Activated B cell treated with CpG ODN at 0.5 μM for 24 hours (primary cell): ENCODE measurements at places on chromosomes 16 and 17.

- DNase-seq: peak; percentile 67
Observed at GRCh38 chr17:80260791-80261158, at the start of gene RNF213. TSS of gene RNF213 (plus strand) at chr17:80260852. CDS start at chr17:80263682, 2,830 bp downstream.

DNA sequence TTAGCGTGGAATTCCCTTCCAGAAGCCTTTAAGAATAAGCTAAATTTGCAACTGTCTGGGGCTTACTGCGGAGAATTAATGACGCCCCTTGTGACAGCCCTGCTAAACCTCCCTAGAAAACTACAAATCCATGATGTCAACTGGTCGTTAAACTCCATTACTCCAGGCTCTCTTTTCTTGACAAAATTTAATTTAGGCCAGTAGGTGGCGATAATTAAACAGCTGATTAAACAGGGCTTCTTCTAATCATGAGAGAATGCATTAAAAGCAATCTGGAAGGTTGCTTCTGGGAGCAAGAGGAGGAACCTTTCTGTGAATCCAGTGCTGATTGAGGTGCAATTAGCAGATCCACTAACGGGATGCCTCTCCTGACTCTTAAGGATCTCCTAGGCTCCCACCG lies 8.1 kb upstream of the NLRP1 start:
- no peak for DNase-seq

- no peak for DNase-seq
Observed at GRCh38 chr16:50596762-50597450, 48.7 kb downstream of the NKD1 start.

GRCh38 chr17:17091276-17091675 lies 49.0 kb downstream of the MPRIP start:
- DNase-seq: no peak

GRCh38 chr17:39365242-39365641 lies 36.2 kb downstream of the FBXL20 start:
- no peak for DNase-seq

DNA sequence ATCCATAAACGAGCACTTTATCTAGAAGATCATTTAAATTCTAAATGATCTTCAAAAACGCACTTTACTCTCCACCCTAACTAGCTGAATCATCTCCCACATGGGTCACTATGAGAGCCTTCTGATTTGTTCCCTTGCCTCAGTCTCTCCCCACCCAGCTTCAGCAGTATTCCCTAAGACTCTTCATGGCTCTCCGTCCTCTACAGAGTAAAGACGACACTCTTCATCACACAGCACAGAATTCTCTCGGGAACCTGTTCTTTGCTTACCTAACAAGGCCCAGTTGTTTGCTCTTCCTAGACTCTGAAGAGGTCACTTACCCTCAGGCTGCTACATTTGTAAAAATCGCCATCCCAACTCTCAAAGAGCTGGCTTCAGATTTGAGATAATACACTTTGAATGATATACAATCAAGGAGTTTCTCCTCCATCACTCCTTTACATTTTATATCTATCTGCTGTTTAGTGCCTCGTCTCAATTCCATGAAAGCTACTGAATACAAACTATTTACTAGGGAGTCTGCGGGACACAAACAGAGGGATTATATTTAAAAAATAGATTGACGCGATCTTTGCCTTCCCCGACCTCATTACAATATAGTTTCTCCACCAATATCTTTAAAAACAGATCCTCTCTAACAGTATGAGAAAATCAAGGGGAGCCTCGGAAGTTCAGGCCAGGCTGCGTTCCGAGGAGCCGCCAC lies 511 bp upstream of the LIG3 start:
- DNase-seq: no peak

GRCh38 chr17:63173903-63174302 lies 207.9 kb downstream of the TANC2 start:
- no peak for DNase-seq

DNA sequence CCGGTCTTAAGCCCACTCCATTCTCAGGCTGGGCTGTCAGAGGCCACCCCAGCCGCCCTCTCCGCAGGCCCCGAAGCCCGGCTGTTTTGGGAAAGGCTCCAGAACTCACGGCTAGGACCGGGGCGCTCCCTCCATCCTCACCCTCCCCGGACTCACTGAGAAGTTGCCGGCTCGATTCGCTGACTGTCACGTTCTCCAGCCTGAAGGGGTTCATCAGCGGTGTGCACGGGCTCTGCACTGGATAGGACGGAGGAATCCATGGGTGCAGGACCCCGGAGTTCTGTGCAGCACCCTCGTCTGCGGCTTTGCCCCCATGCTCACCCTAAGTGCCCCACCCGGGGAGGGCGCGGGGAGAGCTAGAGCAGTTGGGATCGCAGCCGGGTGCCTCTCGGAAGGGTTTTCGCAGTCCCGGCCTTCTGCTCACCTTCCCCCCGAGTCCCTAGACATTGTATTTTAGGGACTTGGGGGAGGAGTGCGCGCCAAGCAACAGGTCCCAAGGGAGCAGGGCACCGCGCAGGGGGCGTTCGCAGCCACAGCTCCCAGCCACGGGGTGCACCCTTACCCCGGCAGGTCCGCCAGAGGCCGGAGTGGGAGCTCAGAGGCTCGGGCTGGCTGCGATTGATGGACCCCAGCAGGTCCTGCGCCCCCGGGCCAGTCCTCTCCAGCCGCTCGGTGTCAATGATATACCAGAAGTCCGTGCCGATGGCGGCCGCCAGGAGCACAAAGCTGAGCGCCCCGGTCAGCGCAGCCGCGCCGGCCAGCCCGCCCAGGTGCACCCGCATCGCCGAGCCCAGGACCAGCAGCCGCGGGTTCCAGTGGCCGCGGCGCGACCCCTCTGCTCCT lies 1.0 kb downstream of the TMEM114 start:
- DNase-seq: no peak
